Activated CD4-positive, alpha-beta T cell treated with anti-CD3 and anti-CD28 coated beads for 48 hours (primary cell): ENCODE measurements at places on chromosomes 13 and 19.

GRCh38 chr19:15248648-15249527 lies 16.6 kb upstream of the EPHX3 start:
- no peak for DNase-seq

GRCh38 chr13:106432636-106433035 lies 102.8 kb downstream of the EFNB2 start:
- DNase-seq: no peak

- no peak for DNase-seq
These were observed 61.3 kb downstream of the IPO5 start for GRCh38 chr13:98014766-98015165.

GRCh38 chr19:2823646-2824045 lies 4.0 kb downstream of the ZNF554 start:
- no peak for DNase-seq

DNA sequence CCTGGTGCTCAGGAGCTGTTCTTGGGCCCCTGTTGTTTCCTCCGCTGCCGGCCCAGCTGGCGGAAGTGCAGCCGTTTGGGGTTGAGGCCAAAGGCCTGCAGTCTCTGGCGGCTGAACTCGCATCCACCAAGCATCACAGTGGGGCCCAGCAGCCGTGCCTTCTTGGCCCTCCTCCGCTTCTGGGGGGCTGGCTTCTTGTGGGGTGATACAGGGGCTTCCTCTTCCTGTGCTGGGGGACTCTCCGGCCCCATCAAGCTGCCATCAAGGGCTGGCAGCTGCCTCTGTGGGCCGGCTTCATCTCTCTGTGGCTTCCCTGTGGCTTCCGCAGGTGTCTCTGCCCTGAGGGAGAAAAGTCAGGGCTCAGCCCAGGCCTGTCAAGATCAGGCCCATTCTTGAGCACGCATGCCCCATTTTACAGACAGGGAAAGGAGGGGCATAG lies 10.3 kb downstream of the ATG4D start:
- peak; percentile 39 for DNase-seq

GRCh38 chr19:46608581-46609345 lies 7.6 kb downstream of the CALM3 start:
- no peak for DNase-seq

GRCh38 chr13:110124201-110124940 lies 182.6 kb downstream of the COL4A1 start:
- DNase-seq: no peak

DNA sequence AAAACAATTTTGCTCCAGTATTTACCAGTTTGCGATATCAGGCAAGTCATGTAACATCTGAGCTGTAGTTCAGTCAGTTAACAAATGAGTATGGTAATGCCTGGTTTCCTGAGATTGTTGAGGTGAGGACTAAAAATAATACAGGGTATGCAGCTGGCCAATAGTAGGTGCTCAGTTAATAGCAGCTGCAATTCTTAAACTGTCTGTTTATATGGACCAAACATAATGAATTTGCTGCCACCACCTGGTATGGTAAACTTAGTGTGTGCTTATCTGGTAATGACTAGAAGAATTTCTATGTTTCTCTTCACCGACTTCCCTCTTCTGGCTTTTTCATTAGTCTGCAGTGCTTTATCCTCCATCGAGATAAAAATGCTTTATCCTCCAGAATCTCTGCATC lies 9.1 kb downstream of the ZMYM2 start:
- no peak for DNase-seq

DNA sequence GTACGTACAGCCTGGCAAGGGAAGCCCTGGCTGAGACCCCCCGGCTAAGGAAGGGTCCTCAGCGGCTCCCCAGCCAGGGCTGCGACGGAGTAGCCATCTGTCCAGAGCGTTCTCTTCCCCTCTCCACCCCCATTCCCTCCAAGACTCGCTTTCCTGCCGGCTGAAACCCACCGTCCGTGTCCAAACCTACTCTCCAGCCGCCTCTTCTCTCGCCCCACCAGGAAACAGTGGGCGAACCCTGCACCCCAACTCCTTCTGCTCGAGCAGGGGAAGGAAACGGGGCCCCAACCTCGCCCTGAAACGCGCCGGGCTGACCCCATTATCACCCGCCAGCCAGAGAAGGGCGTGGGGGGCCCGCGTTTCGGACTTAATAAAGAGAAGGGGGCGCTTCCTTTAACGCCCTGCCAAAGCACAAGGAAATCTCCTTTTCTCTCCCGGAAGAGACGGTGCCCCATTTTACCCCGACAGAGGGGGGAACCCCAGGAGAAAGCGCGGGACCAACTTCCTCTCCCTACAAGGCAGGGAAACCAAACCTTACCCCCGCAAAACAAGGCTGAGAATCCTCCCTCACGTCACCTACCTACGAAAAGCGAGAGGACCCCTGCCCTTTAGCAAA lies 2.5 kb downstream of the ZC3H4 start:
- DNase-seq: peak; percentile 62

DNA sequence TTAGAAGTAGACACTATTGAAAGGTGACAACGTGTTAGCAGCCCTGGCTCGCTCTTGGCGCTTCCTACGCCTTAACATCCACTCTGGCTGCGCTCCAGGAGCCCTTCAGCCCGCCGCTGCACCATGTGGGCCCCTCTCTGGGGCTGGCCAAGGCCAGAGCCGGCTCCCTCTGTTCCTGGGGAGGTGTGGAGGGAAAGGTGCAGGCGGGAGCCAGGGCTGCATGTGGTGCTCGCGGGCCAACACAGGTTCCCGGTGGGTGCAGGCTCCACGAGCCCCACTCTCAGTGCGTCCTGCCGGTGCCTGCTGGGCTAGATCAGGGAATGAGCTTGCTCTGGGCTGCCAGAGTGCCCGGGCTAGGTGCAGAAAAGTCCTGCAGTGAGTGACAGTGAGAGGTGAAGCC lies 1284.3 kb downstream of the OLFM4 start:
- DNase-seq: no peak

GRCh38 chr13:34217343-34218025 lies 399.5 kb downstream of the RFC3 start:
- no peak for DNase-seq

DNA sequence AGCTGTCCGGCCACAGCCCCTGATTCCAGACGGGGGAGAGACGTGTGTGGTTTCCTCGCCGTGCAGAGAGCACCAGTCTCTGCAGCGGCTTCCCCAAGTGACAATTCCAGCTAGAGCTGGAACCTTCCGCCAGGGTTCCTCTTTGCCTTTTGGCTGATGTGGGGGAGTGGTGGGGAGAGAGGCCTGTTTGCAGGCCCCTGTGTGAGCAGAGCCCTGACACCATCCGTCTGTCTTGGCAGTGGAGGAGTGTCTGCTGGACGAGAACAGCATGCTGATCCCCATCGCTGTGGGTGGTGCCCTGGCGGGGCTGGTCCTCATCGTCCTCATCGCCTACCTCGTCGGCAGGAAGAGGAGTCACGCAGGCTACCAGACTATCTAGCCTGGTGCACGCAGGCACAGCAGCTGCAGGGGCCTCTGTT lies 25.0 kb downstream of the LAMP1 start:
- DNase-seq: no peak

- DNase-seq: peak; percentile 74
These were observed at the start of gene LRFN3 for GRCh38 chr19:35935911-35936737. TSS of gene LRFN3 (plus strand) at chr19:35936374. CDS start at chr19:35939426, 3,052 bp downstream.

DNA sequence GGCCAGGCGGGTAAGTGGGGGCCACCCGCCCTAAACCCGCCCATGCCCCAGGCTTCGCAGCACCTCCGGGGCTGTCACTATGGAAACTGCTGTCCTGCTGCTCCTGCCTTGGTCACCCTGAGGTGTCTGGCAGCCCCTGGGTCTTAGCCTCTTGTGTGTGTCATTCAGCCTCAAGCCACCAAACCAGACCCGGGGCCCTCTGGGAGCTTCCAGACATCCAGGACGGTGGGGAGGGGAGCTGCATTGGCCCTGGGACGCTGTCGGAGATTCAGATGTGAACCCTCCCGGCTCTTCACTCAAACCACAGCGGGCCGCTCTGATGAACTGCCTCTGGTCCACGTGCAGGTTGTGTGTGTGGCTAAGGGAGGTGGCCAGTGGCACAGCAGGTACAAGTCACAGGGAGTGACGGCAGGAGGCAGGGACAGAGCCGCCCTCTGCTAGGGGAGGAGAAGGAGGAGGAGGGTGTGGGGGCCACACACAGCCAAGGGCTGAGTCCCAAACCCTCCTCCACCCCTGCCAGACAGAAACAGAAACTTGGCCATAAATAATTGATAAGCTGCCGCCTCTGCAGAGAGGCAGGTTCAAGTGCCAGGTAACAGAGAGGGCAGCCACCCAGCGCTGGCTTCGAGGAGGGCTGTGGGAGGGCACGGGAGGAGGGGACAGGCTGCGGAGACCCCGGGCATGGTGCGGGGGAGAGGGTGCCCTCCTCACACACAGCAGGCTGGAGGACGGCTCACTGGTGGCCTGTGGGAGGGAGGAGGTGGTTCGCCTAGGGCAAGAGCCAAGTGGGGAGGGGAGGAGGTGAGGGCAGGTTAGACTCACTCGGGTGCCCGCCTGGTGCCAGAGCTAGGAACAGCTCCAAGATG lies 8.0 kb downstream of the NANOS3 start:
- DNase-seq: no peak

DNA sequence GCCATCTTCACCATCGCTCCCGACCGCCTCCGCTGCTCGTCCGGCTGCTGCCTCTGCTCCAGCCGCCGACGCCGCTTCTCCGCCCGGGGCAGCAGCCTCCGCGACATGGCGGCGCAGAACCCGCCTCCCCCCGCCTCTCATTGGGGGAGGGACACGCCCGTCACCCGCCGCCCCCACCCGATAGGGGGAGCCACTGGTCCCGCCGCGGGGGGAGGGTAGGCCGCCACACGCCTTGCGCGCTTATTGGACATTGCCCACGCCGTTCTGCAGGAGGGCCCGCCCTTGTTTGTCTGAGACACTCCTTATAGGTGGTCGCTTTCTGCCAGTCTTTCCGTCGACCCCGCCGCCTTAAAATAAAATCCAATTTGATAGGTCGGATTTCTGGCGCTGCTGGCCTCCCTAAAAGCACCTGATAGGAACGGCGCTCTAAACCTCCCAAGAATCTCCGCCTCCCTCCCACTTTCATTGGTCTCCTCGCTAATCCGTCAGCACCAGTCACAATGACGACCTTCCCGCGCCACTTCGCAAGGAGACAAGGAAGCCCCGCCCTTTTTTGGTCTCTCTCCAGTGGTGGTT lies at the start of gene HNRNPL:
HNRNPL (minus strand) TSS at position 127 of the 576 bp plus-strand sequence; CDS start at position 107, 20 bp downstream.
- peak; percentile 99 for DNase-seq

GRCh38 chr13:35252536-35253205 lies 223.8 kb downstream of the MAB21L1 start:
- DNase-seq: no peak

DNA sequence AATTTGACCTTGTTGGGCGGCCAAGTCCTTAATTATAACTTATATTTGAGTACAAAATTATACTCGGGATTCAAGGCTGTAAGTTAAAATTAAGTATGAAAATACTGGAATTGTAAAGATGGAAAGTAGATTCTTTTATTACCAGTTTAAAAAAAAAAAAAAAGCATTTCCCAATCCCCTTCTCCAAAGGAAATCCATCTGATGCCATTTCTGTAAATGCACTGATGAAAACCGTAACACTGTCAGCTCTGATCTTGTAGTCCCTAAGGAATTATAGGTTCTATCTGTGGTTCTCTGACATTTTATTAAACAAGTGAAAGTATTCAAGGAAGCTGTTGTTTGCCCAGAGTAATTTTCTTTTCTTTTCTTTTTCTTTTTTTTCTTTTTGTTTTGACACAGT lies 41.6 kb upstream of the HNRNPA1L2 start:
- DNase-seq: no peak

DNA sequence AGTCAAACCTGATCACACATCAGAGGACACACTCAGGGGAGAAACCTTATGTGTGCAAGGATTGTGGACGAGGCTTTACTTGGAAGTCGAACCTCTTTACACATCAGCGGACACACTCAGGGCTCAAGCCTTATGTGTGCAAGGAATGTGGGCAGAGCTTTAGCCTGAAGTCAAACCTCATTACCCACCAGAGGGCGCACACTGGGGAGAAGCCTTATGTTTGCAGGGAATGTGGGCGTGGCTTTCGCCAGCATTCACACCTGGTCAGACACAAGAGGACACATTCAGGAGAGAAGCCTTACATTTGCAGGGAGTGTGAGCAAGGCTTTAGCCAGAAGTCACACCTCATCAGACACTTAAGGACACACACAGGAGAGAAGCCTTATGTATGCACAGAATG lies 8.2 kb upstream of the ZNF527 start:
- peak; percentile 14 for DNase-seq

DNA sequence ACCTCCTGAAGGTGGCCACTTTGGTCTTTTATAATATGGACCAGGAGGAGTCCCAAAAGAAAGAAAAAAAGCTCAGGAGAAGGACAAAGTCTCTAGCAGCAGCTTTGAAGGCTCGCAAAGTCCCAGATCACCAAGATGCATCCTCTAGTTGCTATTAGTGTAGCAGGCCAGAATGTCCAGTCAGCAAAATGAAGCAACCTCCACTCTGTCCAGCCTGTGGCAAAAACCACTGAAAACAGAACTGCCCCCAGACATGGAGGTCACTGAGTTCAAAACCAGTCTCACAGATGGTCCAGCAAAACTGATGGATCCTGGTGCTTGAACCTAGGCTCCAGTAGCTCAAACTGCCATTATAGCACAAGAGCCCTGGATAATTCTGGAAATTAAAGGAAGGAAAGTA lies 10.4 kb downstream of the LILRB4 start:
- no peak for DNase-seq

GRCh38 chr13:44048326-44048725 lies 168.6 kb downstream of the LACC1 start:
- no peak for DNase-seq

DNA sequence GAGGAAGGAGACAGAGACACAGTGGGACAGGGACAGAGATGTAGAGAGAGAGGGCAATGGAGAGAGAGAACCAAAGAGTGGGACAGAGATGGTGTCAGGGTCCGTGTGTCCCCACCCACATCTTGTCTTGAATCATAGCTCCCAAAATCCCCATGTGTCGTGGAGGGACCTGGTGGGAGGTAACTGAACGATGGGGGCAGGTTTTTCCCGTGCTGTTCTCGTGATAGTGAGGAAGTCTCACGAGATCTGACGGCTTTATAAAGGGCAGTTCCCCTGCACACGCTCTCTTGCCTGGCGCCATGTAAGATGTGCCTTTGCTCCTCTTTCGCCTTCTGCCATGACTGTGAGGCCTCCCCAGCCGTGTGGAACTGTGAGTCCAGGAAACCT lies 7.5 kb upstream of the PLA2G4C start:
- DNase-seq: no peak

DNA sequence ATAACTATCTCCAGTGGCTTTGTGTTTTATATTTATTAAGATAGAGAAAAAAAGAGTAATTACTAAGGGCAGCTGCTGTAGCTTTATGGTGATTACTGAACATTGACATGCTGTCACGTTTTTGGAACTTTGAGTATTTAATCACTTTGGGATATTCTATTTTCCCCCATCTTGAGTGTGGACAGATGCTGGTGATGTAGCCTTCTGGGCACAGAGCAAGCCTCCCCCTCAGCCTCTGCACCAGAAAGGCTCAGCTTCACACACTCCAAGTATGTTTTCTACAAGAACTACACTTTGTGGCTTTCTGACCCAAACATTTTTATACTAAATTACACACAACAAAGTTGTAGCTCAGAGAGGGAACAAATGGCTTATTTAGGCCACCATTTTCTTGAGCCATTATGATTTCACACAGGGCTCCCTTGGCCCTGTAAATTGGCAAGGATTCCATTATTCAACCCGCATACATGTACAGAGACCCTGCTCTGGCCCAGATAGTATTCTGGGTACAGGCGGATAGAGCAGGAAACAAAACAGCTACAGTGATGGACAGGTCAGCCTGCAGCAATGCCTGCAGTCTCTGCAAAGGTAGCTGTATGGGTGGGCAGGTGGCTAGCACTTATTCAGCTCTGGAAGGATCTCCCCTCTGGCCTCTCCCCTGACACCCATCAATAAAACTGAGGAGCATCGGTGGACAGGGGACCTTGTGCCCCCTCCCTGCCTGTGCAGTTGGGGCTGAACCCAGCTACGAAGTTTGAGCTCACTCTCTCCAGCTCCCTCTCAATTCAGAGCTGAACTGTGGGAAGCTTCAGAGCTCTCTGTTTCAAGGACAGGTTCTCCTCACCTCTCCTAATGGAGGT lies 1.3 kb downstream of the ALOX5AP start:
- DNase-seq: no peak
